Body of pancreas (tissue), 4 donors: ENCODE measurements at places on chromosomes 4 and X. TPM values are rescaled to one million over a fixed set of nuclear protein-coding genes. Genes with fewer than 3 reads are reported as not detected.

GRCh38 chr4:1981251-1982058 is 27.3 kb downstream of the NELFA start:
- no peak for DNase-seq

ZNF630 gene
- 0.33 TPM for total RNA-seq

DNA sequence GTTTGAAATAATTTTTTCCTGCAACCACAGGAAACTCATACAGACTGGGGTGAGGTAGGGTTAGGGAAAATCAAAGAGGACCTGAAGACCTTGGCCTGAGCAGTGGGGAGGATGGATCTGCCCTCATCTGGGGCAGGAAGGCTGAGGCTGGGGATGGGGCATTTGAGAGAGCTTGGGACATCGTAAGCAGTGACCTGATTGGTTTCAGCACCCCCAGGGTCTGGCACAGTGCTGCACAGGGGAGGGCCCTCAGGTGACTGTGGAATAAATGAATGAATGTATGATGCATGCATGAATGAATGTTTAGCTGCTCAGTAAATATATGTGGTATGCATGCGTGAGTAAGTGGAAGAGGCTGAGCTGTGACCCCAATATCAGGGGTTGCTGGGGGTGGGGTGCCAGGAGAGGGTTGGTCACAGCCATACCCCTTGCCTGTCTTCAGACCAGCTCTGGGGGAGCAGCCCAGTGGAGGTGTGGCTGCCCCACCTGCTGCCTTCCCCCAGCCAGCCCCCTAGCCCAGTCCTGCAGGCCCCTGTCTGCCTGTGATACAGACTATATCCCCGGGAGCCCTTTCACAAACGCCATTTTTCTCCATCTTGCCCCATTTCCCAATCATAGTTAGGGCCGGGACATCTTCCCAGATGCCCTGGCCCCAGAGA is 11.0 kb upstream of the TNIP2 start:
- no peak for DNase-seq

GRCh38 chr4:132792310-132792709 is 356.8 kb upstream of the PCDH10 start:
- DNase-seq, result no peak

NAT8L gene
- 18.8 TPM for total RNA-seq

GRCh38 chr4:54661686-54662085 is 3.9 kb downstream of the KIT start:
- no peak for DNase-seq

RTL5 gene
- total RNA-seq, result 1.6 TPM

DNA sequence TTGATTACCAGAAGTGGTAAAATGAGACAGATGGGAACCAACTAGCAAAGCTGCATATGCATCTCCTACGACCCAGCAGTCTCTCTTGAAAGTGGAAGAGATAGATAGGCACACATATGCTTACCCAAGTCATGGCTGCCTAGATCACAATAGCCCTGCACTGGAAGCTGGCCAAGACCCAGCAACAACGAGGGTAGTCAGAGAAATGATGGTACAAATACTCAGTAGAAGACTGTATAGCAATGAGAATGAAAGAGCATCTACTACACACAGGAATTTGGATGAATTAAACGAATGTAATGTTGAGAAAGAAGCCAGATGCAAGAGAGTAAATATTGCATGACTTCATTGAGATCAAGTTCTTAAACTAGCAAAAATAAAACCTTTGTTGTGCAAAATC is 100.3 kb upstream of the FAT1 start:
- DNase-seq, result no peak

GRCh38 chrX:72089254-72089653 is 42.5 kb downstream of the RTL5 start:
- no peak for DNase-seq

GRCh38 chrX:65601530-65602220 is 65.8 kb upstream of the MSN start:
- DNase-seq, result peak; percentile 83

- DNase-seq, result no peak
These were observed 85.7 kb upstream of the MTM1 start for GRCh38 chrX:150482537-150483206.

DNA sequence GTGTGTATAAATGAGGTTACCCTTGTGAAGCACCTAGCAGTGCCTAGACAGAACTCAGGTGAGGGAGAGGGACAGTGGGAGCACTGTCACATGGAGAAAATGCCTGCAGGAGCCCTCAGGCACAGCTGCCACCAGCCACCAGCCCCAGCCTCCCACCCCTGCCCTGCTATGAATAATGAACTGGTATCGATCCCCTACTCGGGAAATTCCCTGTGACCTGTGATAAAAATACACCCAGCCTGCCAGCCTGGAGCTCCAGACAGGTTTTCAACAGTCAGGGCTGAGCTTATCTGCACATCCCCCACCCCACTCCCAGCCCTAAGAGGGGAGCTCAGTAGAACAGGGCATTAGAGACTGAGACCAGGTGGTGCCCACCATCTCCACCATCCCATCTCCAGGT is 159.6 kb upstream of the PJA1 start:
- peak; percentile 31 for DNase-seq

TIMM8A gene
- 5.3 TPM for total RNA-seq

C4orf46 gene
- total RNA-seq, result 2.3 TPM

ENPP6 gene
- not detected for total RNA-seq
